ENCODE measurements at places on chromosomes 12 and 14.
A peak's percentile ranks its signal among the peaks of the same experiment; 100 is the strongest.

DNA sequence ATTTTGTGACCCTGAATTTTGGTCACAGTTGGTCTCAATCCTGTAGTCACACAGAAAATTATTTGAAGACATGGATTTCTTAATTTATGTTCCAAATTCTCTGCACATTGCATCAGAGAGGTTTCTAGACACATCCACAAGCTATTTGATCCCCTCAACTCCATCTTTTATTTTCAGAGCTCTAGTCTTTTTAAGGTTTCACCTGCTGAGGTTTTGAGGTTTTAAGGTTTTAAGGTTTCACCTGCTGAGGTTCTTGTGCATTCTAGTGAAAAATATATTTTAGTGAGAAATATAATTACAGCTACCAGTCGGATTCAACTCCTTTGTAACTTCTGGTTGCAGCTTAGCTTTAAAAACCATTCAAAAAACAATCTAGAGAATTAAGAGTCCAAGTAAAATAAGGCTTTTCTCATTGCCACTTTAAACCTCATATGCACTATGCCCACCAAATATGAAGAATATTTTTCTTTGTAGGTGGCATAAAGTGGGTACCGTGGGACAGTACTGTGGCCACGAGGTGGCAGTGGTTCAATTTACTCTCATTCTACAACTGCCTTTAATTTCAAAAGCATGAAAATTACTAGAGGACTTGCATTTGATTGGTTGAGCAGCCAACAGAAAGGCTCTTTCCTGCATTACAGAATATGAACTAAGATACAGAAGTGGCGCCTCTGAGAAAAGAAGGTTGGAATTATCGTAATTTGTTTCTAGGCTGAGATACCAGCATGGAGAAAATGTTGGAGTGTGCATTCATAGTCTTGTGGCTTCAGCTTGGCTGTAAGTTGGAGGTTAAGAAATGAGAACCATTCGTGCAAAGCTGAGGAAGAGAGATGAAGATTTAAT is 366.5 kb upstream of the OR4E1 start:
- DNase-seq = no peak

DNA sequence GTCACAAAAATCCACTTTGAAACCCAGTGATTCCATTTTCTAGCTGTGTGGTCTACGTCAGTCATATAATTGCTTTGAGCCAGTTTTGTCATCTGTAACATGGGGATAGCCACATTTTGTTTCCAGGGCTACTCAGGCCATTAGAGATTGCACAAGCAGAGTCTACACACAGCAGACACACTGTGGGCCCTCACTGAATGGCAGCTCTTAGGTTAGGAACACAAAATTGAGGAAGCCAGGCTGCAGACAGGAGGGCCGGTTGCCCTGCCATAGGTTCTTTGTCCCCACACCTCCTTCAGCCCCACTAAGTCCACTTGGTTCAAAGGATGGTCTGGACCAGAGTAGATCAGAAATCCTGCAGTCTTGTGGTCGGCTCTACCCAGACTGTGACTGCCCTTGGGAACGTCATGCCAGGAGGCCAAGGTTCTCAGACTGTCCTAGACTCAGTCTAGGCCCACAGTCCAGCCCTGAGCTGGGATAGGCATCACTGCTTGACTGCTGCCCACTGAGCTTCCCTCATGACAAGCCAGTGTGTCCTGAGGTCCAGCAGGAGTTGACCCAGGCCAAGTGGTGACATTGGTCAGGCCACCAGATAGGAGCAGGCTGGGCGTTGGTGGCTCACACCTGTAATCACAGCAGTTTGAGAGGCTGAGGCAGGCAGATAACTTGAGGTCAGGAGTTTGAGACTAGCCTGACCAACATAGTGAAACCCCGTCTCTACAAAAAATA is 3.8 kb upstream of the MYH7 start:
- DNase-seq = no peak

GRCh38 chr14:63453443-63453936 is 89.7 kb downstream of the PPP2R5E start:
- no peak for DNase-seq

DNA sequence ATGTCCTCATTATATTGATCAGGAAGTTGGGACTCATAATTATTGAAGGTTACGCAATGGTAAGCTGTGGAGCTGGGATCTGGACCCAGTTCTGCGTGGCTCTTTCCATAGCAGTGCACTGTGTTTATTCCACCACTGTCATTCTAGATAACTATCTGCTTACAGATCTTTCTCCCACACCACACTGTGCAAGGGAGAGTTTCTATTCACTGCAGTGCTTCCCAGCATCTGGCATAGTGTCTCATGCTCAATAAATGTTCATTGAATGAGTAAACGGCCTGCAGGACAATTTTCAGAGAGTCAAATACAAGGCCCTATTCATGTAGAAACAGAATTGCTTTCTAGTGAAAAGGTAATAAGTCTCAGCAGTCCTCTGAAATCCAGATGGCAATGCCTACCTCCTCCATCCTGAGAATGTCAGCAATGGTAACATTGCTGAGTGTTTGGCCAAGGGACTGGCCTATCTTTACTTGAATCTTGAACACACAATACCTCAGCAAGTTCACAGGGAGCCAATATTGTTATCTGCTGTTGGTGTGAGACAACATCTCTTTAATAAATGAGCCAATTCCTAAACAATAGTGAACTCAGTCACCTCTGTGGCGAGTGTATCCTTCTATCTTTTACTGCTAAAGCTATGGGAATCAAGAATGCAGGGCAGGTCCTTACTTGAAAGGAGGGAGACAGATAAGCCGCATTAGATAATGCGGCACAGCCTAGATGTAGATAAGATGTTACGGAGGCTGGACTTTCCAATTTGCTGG is 332.4 kb upstream of the PRICKLE1 start:
- no peak for DNase-seq

GRCh38 chr12:112473056-112473455 is 54.3 kb downstream of the PTPN11 start:
- no peak for DNase-seq

GRCh38 chr12:57744194-57744776 is 554 bp upstream of the TSPAN31 start:
- DNase-seq = peak; percentile 63

- DNase-seq = no peak
Observed at GRCh38 chr14:55272922-55273321, 1.7 kb downstream of the FBXO34 start.

DNA sequence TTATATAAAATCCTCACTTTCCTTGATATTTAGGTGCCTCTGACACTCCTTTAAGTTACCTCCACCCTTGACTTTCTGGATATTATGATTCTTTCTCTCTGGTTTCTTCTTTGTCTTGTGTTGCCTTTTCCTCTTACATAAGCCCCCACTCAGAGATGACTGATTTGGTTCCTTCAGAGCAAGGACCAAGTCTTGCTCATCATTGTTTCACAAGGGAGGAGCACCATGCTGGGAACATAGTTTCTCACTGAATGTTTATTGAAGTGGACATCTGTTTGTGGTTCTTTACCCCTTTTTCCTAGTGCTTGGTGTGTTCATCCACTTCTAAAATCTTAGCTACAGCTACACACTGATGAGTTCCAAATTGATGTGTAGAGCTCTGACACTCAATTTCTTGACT is 161.3 kb upstream of the PTPRQ start:
- no peak for DNase-seq

GRCh38 chr12:93448796-93449195 is 7.0 kb upstream of the UBE2N start:
- no peak for DNase-seq

- DNase-seq = no peak
Observed at GRCh38 chr14:28375295-28375694, 391.3 kb upstream of the FOXG1 start.

DNA sequence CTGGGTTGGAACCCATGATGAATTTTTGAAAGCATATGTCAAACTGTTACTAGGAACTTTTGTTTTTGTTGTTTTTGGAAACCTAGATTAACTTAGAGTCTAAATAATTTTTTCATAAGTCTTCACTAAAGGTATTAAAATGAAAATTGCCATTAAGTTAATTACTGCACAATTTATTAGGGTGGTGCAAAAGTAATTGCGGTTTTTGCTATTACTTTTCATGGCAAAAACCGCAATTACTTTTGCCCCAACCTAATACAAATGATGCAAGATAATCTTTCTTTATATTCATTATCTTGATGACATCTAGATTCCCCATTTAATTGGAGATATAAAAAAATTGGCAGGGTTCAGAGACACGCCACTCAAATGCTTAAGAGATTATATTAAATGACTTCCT is 145.0 kb upstream of the PKP2 start:
- no peak for DNase-seq

DNA sequence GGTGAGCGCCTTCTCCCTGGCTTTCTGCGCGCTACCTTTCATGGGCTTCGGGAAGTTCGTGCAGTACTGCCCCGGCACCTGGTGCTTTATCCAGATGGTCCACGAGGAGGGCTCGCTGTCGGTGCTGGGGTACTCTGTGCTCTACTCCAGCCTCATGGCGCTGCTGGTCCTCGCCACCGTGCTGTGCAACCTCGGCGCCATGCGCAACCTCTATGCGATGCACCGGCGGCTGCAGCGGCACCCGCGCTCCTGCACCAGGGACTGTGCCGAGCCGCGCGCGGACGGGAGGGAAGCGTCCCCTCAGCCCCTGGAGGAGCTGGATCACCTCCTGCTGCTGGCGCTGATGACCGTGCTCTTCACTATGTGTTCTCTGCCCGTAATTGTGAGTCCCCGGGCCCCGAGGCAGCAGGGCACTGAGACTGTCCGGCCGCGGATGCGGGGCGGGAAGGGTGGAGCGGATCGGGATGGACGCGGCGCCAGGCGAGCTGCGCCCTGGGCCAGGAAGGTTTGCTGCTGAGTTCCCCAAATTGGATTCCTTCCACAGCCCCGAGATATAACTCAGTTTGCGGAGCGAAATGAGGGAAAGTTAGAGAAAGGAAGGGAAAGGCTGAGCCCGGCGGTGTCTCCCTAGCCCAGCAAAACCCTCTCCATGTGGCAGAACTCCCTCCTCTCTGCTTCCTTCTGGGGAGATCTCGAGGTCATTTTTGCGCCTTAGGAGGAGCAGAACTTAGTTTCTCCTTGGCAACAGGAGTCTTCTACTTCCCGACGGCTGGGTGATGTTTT is 972 bp downstream of the PTGDR start:
- DNase-seq = no peak

- no peak for DNase-seq
Observed at GRCh38 chr12:45655186-45655585, 74.3 kb upstream of the ARID2 start.

GRCh38 chr12:55822228-55822627 is 4.4 kb downstream of the ORMDL2 start:
- no peak for DNase-seq

DNA sequence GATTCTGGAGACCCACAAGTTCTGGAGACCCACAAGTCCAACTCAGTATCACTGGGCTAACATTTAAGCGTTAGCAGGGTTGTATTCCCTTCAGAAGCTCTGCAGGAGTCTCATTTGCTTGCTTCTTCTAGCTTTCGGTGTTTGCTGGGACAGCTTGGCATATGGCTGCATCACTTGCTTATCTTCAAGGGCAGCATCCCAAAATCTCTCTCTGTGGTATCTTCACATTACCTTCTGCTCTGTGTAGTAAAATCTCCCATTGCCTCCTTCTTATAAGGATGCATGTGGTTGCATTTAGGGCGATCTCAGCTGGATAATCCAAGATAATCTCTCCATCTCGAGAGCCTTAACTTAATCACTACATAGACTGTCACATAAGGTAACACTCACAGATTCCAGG is 7.3 kb upstream of the CNTN1 start:
- no peak for DNase-seq

DNA sequence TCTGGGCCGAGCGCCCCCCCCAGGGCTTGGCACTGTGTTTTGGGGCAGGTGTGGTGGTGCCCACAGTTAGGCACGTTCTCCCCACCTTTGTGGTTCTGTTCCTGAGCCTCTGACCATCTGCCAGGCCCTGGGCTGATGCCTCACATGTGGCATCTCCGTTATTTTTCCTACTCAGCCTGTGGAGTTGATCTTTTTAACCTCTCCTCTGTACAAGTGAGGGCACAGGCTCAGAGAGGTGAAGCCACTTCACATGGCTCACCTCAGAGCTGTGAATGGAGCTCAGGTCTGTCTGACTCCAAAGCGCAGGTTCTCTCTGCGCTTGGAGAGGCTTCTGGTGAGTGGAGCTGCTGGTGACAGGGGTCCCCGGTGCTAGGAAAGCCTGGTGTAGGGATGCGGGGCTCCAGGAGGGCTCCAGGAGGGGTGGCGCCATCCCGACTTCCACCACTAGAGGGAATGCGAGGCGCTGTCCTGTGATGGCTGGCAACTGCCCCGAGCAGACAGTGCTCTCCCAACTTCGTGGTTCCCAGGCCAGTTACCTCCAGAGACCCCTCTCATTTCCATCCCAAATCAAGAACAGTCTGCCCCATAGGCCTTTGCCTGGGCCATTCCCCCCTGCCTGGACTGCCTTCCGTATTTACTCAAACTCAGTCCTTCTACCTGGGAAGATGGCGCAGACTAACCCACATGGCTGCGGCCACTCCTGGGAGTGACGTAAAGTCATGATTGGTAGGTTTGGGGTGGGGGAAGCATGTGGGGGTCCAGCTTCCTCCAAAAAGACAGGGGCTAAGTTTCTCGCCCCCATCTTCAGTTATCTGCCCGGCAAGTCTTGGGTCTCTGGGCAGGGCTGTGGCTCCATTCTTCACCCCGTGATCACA is 9.9 kb downstream of the BCL7A start:
- no peak for DNase-seq

DNA sequence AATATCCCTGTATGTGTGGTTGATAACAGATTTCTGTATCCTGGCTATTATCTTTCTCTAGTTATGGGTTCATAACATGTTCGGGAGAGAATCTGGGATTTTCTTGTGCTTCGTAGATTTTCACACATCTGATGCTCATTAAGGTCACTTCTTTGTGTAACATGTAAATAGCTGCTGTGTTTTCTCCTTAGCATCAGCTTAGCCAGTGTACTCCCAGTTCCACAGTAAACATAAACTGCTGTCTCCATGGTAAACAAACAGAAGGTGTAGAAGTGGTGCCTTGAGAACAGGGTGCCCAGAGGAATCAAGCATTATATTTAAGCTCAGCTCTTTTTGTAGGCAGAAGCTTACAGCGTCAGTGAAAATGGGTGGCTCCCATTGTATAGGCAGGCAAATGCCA is 88.0 kb downstream of the ANO6 start:
- no peak for DNase-seq

DNA sequence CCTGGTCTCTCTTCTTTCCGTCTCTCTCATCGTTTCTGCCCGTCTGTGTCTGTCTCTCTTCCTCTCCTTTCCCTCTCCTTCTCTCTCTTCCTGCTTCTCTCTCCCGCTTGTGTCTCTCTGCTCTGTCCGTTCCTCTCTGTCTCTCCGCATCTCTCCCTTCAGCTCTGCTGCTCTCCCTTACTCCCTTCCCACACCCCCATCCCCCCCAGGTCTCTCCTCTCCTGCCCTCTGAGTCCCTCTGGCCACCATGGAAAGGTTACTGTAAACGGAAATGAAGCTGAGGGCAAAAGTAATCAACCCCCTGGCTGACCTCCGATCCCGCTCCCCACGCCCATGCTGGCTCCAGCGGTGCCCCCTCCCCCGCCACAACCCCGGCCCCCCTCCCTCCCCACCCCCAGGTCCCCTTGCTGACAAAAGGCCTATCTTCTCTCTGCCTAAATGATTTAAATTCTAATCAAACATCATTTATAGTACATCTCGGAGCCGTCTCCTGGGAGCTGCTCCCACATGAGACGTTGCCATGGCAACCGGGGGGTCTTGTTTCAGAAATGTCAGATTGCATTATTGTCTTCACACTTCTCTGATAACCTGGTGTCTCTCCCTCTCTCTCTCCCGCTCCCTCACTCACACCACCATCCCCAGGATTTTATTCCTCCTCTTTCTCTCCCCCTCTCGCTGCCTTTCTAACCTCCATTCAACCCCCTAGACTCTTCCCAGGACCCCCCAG is 203.8 kb downstream of the RBM19 start:
- no peak for DNase-seq

Measured in GF-D8 (cell line).